Kidney (tissue), 22 donors: ENCODE measurements at places on chromosomes 1 and 21.

- DNase-seq = no peak
These were observed 3.8 kb downstream of the UBE2G2 start for GRCh38 chr21:44797775-44798174.

- DNase-seq = peak; percentile 64
These were observed 339.9 kb downstream of the NTNG1 start for GRCh38 chr1:107480548-107481415.

- DNase-seq = no peak
These were observed 4.3 kb upstream of the OR2C3 start for GRCh38 chr1:247540581-247540980.

DNA sequence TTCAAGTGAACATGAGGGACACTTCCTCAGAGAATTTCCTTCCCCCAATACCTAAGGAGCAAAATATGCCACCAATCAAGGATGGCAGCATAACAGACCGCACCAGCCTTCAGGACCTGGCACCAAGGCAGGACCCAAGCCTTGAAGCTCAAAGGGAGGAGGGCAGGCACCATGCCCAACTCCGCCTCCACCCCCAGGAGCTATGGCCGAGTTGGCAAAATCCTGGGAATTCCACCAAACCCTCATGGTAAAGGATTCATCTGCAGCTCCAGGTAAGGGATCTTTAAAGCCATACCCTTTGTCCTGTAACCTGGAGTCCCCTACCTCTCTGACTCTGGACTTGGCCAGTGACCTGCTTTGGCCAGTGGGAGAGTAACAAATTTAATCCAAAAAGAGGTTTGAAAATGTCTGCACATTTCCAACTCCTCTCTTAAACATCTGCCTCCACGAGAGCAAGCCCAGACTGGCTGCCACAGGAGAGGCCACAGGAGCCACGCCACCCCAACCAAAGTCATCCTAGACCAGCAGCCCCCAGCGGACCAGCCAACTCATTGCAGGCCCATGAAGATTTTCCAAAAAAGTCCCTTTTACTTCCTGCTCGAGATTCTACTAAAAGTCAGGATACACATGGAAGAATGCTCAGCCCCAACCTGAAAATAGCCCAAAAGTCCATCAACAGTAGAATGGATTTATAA, 41.9 kb downstream of the NPHP4 start:
- DNase-seq = no peak

DNA sequence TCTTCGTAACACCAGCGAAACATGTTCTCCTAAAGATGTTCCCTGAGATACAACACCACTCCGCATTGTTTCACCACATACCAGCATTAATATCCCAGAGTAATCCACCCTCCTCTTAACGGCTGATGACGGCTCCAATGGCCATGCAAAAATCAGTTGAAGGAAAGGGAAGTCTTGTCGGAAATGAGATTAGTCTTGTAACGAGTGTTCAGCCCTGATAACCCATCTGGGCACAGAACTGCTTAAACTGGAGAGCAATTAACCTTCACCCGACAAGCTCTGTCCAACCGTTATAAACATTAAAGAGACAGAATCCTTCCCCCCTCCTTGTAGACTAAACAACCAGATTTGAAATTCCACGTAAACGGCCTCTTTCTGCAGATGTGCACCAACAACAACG, 21.9 kb downstream of the ERG start:
- no peak for DNase-seq

DNA sequence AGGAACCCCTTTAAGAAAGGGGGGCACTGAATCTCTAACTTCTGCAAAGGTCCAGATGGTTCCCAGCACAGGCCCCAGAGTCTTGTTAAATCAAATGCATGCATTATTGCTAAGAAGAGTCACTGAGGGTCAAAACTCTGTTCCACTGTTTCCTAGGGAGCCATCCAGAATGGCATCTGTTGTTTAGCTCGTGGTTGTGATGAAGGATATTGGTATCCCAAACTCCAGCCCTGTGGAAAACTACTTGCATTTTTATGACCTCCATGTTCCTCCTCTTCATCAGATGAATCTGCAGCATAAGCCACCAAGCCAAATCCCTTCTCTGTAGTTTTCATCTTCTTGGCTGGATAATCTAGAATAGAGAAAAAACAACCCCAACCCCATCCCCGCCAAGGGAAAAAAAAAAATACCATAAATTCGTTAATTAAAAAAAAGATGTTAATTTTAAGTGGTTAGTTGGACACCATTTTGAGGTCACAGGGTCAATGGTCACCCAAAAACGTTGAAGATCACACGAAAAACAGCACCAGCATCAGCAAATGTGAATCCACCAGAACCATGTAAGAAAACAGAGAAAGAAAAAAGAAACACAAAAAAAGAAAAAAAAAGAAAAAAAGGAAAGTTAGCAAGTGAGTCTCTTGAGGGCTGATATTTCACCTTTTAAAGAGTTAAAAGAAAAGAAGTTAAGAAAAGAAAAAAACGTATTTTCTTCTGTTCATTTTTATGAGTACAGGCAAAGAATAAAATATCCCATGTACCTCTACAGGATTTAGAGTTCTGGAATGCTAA, 3.0 kb upstream of the RIT1 start:
- DNase-seq = no peak

- no peak for DNase-seq
These were observed 13.4 kb downstream of the S1PR1 start for GRCh38 chr1:101250222-101250621.

DNA sequence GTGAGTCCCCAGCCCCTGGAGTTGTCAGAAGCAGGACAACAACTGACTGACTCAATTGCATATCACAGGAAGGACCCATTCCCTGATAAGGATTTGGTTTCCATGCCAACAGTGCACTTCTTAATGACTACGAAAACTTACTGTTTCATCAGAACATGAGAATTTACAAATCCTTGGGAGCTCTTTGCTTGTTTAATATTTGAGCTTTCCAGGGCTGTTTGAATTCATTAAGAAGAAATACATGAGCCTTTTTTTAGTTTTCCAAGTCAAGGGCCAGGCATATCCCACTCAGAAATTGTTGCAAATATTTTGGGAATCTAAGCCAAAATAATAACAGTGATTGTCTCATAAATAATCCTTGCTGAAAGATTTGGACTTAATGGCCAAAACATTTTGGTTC, 27.2 kb upstream of the COL24A1 start:
- no peak for DNase-seq

DNA sequence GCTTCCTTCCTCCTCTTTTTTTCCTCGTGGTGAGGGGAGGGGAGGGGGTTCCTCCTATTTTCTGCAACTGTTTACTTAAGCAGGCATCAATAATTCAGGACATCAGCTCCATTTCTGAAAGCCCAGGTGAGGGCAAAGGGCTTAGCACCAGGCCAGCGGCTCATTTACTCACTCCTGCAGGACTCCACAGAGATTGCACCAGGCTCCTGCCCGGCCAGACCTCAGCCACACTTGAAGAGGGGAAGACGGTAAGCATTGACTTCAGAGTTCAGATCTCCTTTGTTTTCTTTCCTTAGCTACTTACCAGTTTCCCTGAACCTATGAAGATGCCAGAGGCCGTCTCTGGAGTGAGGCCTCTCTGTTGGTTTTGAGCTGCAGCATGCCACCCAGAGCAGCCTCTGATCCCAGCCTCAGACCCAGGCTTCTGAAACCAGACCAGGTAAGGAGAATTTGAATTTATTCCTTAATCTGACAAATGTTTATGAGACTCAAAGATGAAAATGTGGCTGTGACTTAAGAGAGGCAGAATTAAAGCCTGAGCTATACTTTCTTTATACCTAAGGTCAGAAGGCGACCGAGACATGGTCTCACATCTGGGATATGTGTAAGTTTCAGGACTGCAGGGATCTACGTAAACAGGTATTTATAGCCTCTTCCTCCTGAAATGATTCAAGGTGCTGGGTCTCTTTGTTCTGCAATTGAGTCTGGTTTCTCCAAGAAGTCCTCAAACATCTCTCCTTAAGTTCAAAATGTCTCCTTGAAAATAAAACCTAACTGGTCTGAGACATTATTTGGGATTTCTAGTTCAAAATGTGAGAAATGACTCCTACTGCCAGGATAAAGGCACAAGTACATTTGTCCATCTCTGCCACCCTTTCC, 272.5 kb upstream of the RUNX1 start:
- DNase-seq = no peak

- no peak for DNase-seq
These were observed 259.4 kb downstream of the FAF1 start for GRCh38 chr1:50700621-50701020.
